Right renal cortex interstitium (tissue), 3 donors: ENCODE measurements at places on chromosomes 7 and 10. TPM values are rescaled to one million over a fixed set of nuclear protein-coding genes. Genes with fewer than 3 reads are reported as not detected.

The TFEC gene
- polyA plus RNA-seq: 34.3 TPM

- no peak for DNase-seq
These were observed 618.7 kb downstream of the DNAJB6 start for GRCh38 chr7:157955348-157955999.

DNA sequence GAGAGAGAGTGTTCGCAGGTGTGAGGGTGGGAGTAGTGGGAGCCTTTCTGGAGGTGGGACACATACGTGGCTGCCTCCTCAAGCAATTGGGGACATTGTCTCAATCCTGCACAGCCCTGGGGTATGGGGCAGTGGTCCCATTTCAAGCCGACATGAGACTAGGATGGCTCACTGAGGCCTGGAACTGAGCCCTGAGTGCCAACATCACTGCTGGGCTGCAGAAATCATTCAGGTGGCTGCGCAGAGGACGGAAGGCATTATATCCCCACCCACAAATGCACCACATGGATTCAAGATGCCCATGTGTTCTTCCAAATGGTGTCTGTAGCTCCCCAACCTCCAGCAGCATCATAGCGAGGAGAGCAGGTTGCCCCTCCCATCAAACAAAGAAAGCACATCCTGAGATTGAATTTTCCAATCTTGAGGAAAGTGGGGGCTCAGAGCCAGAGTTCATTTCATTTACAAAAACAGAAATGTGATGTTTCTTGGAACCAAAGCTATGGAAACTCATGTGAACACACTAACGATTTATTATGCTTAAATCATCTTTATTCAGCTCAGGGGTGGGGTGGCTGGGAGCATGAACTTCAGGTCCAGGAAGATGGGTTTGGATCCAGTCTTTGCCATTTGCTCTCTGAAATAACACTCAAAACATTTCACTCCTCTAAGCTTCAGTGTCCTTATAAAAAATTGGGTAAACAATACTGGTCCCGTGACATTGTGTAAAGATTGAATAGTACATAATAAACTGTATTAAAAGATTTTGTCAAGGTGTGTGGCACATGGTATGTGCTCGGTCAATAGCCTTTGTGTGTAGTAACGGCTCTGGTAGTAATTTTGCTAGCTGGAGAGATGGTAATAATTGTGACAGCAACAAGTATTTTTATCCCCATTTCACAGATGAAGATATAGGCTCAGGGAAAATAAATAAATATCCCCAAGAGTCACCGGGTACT is 4.6 kb downstream of the SFTPA2 start:
- DNase-seq: no peak

- DNase-seq: no peak
These were observed 122.1 kb downstream of the LRMDA start for GRCh38 chr10:75553550-75553949.

GRCh38 chr10:43923328-43923727 is 274.6 kb upstream of the ZNF32 start:
- DNase-seq: no peak

DNA sequence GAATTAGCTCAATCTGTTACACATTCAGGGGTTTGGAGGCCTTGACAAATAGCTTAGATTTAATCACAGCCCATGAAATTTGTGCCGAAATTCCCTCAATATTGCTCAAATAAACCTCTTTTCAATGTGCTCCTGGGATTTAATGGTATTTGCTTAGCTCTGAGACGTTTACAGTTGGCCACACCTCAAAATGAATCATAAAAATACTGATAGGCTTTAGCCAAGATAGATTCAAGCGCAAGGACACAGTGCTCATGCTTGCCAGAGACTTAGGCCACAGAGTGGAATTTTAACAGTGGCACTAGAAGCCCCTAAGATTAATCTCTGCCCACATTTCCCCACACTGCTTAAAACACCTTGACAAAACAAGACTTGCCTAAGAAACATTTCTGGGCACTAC is 2.3 kb upstream of the SEMA3C start:
- DNase-seq: no peak

DNA sequence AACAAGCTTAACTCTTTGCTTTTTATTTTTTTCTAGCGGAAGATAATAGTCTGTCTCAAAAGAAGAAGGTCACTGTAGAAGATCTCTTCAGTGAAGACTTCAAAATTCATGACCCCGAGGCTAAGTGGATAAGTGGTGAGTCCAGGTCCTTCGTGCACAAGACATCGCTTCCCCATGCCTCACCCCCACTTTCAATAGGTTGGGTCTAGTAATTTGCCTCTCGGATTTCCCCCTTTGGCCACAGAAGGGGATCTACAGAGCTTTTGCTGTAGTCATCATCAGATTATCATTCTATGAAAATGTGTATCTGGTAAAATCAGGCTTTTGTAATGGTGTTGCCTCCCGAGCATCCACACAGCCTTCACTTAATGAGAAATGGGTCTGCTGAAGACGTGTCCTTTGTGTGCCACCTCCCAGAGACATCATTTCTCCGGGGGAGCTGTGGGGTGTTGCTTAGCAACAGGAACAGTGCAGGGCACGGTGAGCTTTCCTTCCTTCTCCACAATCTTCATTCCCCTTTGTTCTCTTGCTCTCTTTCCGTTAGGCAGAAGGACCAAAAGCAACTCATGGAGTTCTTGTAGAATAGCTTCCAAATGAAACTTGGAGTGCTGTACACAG is 422.8 kb downstream of the DPP6 start:
- DNase-seq: no peak

DNA sequence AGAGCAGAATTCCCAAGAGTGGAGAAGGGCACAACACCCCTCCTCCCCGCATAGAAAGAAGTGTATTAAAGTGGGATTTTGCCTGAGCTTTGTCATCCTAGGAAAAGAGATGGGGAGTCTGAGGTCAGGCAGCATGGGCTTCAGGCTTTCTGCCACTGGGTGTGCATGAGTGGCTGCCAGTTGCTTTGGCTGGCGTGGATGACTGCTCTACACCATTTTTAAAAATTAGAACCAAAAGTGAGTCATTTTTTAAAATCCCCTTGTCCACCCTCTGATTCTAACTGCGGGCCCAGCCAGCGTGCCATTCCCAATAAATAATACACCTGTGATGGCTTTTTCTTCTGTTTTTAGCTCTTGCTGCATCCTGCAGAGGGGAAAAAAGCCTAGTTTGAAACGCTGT is 13.4 kb downstream of the SLC29A3 start:
- no peak for DNase-seq

DNA sequence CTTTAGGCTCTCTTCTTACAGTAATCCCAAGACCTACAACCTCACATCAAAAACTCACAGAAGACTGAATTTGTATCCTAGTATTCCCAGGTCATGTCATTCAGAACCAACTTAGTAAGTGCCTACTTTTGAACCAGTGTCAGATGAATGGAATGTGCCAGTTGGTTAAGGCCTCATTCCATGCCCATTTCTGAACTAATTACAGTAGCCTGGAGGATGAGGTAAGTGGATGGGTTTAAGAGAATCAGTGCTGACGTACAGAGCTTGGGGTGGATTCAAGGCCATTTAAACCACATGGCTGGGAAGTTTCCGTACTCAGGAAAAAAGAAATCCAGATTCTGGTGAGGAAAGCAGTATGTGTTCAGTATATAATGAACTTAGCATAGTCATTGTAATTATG is 21.9 kb upstream of the FOXP2 start:
- no peak for DNase-seq

- no peak for DNase-seq
These were observed 128.4 kb upstream of the PPP2R2D start for GRCh38 chr10:131772441-131772840.

- DNase-seq: no peak
These were observed 306.2 kb downstream of the GPR37 start for GRCh38 chr7:124459101-124460055.

The BICC1 gene
- polyA plus RNA-seq: 90.1 TPM

DNA sequence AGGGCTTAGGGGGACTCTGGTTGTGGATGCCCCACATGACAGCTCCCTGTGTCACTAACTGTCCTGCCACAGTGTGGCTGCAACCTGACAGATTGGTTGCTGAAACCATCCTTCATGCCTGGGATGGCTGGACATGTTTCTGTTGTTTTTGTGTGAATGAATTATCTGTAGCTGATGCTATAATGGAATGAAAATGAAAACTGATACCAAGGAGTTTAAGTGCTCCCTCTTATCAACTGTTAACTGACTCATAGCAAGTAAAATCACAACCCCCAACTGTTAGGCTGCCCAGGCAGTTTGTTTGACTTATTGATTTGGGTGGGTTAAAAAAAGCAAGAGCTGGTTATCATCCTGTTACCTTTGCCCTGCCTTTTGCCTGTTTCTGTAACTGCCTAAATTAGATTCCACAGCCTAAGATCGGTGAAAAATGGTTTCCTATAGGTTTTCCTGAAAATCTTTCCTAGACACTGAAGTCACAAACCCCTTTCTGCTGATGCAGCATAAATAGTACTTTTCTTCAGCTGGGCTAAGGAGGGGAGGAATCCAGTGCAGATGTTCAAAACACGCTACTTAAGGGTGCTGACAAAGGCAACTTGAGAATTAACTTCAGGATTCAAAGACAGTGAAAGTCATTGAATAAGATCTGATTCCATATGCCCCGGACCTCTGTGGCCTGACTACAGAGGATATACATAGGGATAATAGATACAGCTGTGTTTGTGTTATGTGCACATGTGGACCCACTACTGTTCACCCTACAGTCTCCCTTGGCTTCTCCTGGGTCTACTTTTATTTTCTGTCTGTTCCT is 5.7 kb downstream of the FRAT2 start:
- no peak for DNase-seq

- DNase-seq: no peak
These were observed 7.8 kb downstream of the ABLIM1 start for GRCh38 chr10:114650266-114650665.

The DIP2C gene
- 19.2 TPM for polyA plus RNA-seq

DNA sequence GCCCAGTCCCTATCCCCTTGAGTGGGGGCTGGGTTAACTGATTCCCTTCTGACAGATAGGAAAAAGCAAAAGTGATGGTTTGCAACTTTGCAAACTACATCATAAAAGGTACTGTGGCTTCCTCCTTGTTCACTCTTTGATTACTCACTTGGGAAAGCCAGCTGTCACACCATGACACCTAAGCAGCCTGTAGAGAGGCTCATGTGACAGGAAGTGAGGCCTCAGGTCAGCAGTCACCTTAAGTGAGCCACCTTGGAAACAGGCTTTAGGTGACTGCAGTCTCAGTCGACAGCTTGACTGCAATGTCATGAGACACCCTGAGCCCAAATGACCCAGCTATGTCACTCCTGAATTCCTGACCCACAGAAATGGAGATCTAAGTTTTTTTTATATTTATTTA is 4.3 kb upstream of the CHCHD2 start:
- DNase-seq: no peak

DNA sequence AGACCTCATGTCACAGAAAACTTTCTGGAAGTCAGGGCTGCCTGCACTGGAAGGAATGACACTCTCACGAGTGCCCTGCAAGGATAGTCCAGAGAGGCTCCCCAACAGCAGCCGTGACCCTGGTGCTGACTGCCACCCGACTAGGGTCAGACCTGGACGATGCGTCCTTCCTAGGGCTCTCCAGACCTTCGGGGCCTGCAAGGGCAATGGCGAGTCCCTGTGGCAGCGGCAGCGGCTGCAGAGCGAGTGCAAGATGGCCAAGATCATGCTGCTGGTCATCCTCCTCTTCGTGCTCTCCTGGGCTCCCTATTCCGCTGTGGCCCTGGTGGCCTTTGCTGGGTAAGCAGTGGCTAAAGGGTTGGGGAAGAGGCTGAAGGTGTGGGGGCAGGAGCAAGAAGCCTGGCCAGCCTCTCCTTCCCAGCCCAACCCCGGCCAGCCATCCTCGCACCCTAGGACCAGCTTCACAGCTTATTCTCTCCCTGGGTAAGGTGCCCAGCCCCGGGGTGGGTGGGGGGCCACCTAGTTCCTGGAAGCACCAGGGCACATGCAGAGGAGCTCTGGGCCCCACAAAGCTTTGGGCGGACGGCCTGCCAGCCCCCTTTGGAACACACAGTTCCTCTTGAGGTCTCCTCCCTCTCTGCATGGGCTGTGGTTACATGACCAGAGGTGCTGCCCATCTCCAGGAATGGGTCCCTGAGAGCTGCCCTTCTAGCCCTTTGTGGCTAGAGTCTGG is 5.5 kb downstream of the OPN4 start:
- DNase-seq: no peak

The STEAP4 gene
- polyA plus RNA-seq: 0.08 TPM

DNA sequence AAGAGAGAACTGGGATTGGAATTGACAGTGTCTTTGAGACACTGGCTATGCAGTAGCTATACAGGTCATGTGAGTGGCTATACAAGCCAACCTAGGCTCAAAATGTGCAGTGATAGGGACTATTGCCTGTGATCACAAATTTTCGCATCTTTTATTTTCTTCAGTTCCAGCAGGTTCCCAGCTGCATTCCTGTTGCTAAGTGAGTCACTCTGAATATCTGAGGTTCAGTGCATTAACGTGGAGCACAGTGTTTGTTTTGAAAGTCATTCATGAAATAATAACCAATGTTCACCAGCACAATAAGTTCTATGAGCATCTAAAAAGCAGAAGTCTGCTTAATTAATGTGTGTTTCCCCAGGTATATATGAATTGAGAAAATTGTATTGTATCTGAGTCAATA is 1236.0 kb upstream of the CELF2 start:
- no peak for DNase-seq

The DMBT1 gene
- polyA plus RNA-seq: 0.08 TPM

The DNAJB12 gene
- 32.7 TPM for polyA plus RNA-seq

The CALY gene
- polyA plus RNA-seq: not detected

DNA sequence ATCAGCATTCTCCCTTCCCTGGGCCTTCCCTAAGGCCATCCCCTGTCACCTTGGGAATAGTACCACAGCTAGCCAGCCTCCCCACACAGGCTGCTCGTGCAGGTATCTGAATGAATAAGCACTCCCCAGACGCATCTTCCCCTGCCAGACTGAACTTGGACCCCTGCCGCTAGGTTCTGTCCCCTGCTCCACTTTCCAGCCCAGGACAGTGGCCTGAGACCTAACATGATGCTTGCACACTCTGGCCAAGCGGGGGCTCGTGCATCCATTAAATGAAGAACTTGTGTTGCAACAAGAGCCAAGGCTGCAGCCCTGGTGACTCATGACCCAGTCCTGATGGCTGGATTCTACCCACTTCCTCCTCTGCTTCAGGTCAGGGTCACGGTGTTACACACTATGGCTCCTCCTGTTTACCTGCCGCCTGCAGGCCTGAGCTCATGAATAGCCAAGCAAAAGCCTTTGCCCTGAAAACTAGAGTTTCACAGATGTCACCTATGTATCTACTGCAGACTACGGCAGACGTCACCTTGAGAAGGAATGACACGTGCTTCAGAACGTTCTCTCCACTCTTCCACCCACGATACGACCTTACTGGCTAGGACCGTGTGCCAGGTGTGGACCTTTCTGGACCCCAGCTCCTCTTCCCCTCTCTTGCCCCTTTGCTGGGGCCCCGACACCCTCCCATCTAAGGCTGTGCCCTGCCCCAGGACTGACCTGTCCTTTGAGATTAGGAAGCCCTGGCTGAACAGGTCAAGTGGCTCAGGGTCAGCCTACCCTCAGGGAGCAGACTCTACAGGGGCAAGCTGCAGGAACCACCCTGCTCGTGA is 6.5 kb downstream of the ASB13 start:
- no peak for DNase-seq
